AG09319 (cell line): ENCODE measurements at places on chromosomes 1 and 21.

DNA sequence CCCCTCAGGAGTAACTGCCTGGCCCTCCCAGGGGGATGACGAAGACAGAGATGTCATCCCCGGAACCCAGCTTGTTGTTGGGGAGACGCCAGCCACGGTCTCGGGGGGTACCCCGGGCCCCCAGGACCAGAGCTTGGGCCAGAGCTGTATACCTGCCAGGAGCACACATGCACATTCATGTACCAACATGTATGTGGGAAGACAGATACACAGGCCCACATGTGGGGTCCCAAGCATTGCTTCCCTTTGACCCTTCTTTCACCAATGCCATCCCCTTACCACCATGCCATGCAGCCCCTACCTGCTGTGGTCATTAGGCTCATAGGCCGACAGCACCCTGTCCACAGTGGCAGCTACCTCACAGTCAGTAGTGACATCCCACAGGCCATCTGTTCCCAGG, 3.2 kb upstream of the RHOC start:
- no peak for DNase-seq

DNA sequence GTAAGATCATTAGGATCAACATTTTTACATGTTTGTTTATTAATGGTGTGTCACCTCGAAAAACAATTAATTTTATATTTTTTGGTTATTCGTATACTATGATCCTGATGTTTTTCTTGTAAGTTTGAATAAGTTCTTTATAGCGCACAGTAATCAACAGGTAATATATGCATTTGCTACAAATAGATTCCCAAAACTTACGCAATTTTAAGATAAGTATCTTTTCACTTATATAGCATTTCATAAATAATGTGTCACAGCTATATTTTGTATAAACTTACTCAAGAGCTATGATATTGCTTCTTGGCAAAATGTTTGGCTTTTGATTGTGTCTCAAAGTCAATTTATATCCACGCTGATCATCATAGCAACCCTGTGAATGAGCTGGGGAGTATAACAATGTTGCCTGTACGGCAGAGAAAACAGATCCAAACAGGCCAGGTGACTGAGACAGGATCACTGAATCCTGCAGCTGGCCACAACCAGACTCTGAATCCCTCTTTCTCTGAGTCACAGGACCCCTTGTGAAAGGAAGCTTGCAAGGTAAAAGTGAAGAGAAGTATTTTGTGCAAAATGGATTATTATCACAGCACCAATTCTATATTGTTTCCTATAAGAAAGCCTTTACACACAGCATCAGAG, 48.6 kb downstream of the GNG12 start:
- DNase-seq, result no peak

DNA sequence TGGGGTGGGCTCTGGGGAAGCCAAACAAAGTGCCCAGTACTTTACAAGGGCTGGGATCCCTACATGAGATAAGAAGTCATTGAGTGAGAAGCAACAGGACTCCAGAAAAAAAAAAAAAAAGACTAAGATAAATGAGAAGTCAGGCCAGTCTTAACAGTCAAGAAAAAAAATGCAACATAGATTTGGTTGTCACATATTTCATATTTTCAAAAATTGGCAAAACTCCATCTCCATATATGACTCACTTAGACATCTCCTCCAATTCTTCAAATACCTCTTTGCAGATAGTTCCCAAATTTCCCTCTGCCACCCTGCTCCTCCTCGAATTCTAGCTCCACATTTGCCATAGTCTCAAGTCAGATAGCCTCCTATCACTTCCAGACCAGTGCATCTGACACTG, 20.9 kb upstream of the SIPA1L2 start:
- DNase-seq, result no peak

- no peak for DNase-seq
These were observed 287.9 kb downstream of the ZNF326 start for GRCh38 chr1:90282811-90283210.

DNA sequence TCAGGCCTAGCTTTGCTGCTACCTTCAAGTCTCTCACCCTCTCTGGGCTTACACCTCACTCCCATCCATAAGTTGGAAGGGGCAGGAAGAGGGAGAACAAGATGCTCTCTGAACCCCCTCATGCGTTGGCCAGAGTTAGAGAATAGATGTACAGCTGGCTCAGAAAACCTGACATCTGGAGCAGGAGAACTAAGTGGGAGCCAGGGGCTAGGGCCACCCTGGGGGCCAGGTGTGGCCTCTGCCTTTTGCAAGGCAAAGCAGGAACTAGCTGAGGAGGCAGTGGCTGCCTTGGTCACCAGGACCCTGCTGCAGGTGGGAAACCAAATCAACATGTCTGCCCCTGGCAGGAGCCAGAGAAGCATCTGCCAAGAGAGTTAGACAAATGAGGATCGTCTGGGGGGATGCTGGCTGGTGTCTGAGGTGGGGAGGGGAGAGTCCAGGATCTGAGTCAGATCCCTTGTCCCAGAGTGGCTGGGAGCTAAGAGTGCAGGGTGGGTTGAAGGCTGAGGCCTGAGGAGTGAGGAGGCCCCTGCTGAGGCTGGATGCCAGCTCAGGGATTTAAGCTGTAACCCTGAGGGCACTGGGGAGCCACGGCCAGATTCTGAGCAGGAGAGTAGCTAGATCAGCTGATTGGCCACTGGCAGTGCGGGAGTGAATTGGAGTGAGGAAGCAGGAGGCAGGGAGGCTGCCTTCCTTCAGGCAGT, 115.0 kb downstream of the EPHB2 start:
- no peak for DNase-seq

- DNase-seq, result no peak
These were observed 157.6 kb upstream of the SOD1 start for GRCh38 chr21:31501926-31502325.

DNA sequence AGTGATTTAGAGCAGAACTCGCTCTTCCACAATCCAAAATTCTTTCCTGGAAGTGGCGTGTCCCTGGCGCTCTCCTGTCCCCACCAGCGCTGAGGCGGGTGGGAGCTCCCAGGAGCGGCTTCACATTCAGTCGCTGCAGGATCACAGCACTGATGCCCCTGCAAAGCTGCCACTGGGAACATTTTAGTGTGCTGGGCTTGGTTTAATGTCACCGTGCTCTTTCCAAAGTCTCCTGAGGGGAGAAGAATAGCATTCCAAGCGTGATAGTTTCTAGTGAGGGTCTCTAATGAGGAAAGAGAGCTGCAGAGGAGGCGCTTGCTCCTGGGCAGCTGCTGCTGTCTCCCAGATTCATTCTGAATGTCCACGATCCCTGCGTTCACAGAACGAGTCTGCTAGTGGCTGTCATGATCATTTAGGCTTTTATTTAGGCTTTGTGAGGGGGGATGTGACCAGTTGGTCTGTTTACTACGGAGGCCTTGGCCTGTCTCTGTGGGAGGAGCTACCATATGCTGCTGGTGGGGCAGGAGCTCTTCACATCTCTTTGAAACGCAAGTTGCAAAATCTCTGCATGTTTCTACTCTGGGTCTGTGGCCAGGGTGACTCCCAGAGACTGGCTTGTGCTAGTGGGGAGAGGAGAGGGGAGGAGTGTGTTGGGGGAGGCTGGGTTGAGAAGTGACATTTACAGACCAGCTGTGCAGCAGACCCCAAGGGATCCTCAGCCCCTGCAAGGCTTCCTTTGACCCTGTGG, 23.4 kb downstream of the OLFML3 start:
- DNase-seq, result no peak

- no peak for DNase-seq
These were observed 84.2 kb downstream of the ASH1L start for GRCh38 chr1:155478270-155478852.

GRCh38 chr1:11482198-11482597, 3.2 kb downstream of the DISP3 start:
- no peak for DNase-seq

GRCh38 chr1:11279630-11280029, 6.6 kb downstream of the UBIAD1 start:
- no peak for DNase-seq

DNA sequence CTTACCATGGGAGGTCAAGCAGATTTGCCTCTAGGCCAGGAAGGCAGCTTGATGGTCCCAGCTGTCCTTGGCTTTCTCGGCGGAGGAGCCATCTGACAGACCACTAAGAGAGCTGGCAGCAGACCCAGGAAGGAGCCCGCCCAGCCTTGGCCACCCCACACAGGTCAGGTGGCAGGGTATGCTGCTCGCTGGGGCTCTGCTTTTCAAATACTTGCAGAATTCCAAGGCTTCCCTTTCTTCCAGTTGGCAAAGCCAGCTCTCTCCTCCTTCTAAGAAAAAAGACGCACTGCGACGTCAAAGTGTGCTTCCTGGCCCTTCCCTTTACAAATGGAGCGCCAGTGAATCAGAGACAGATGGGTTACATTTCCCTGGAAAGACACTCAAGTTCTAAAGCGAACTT, 229.4 kb downstream of the CACNA1E start:
- no peak for DNase-seq

DNA sequence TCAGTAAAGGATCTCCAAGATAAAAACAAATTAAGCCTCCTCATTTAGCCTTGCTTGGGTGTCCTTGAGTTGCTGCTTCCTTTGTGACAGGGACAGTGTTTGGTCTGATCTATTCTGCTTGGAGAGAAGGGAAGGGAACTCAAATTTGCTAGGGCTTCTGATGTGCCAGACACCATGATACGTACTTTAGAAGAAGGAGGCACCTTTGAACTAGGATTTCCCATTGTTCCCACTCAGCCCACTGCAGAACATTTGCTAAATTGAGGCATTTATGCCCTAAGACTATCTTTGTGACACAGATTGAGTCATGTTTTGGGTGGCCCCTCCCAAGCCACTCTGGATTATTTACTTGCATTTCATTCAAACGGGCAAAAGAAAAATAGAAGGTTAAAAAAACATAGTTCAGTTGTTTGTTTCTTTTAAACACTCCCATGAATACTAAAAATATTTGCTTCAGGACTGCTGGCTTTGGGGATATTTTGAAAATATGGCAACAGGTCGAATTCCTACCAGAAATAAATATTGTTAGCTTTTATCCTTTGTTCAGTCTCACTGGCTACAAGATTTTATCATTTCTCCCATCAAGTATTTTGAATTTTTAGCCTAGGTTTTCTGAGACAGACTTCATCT, 81.9 kb upstream of the WLS start:
- DNase-seq, result no peak

GRCh38 chr1:201731592-201731991, 97.4 kb upstream of the IPO9 start:
- no peak for DNase-seq

DNA sequence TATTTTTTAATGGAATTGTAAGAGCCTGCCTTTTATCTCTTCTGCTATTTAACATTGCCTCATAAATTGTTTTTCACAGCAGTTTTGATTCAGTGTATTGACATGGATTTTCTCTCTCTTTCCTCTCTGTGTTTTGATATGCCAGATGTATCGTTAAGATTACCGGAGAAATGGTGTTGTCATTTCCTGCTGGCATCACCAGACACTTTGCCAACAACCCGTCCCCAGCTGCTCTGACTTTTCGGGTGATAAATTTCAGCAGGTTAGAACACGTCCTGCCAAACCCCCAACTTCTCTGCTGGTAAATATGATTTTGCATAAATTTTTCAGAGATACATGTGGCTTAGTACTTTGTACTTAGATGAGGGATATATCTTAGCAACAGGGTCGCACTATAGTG, 23.1 kb upstream of the DYNLT5 start:
- DNase-seq, result no peak

DNA sequence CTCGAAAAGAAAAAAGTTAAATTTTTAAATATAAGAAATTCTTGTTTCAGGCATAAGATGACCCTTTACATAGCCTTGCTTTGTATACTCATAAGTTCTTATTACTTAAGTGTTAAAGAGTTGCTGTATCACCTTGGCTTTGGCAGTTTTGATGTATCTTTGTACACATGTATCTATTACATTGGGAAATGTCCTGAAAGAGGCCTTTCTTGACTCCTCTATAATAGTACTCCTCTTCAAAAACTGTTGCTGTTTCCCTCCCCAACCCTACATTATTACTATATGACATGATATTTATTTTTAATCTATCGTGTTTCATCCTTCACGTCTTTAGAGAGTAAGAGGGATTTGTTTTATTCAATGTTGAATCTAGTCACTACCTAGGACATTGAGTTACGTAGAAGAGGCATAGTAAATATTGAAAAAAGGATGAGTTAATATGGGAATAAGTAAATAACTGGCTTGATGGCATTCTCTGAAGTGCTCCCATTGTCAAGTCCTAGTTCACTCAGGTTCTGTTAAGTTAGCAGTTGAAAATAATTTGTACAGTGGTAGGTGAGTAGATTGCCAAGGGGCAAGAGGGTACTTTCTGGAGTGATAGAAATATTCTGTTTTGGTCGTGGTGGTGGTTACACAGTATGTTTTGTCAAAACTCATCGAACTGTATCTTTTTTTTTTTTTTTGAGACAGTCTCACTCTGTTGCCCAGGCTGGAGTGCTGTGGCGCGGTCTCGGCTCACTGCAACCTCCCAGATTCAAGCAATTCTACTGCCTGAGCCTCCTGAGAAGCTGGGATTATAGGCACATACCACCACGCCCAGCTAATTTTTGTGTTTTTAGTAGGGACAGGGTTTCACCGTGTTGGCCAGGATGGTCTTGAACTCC, 8.2 kb downstream of the THRAP3 start:
- DNase-seq, result no peak

DNA sequence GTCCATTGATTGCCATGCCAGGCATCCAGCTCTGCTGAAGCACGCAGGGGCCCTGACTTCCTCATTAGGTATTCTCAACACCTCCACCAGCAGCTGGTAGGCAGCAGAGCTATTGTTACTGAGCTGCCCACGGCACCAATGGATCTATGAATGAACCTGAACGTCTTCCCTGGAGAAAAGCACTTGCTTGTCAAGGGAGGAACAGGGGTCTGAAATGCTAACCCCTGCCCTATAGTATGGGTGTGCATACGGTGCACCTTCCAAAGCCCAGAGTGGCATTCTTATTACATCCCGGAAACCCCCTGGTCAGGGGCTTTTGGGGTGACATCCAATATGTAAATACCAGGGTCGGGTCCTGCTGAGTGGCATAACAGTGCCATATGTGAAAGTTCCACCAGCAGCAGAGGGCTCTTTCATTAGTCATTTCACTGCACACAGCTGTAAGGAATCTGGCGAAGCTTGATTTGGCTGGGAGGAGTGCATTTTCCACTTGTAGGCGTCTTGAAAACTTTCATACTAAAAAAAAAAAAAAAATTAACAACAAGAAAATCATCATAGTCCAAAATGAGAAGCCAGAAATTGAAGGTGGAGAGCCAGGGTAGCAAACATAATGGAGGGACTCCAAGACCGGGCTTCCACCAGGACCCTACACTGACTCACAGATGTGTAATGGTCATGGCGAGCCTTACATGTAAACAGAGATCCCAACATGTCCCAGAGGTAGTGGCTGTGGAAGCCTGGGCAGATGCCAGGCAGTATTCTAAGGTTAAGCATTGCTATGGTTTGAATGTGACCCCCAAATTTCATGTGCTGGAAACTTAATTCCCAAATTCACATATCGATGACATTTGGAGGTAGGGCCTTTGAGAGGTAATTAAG, 58.8 kb upstream of the PRDX6 start:
- DNase-seq, result no peak

DNA sequence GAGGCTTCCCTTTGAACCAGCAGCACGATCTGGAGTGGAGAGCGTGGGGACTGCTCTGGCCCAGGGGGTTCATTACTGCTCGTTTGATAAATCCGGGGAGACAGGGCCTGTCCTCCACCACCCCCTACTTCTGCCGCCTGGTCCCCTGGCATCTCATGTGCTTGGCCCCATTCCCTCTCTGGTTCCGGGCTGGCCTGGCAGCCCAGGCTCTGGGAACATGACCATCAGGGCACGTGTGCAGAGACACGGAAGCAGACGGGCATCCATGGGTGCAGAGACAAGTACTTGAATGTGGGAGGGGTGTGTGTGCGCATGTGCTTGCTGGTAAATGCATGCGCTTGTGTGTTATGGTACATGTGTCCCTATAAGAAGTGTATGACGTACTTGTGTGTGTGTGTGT, 75.5 kb downstream of the KIRREL1 start:
- no peak for DNase-seq

GRCh38 chr21:39263372-39263771, 50.1 kb downstream of the BRWD1 start:
- no peak for DNase-seq
